Inflammatory macrophage treated with lipopolysaccharide for 4 hours (primary cell): ENCODE measurements at places on chromosomes 12 and 14.

DNA sequence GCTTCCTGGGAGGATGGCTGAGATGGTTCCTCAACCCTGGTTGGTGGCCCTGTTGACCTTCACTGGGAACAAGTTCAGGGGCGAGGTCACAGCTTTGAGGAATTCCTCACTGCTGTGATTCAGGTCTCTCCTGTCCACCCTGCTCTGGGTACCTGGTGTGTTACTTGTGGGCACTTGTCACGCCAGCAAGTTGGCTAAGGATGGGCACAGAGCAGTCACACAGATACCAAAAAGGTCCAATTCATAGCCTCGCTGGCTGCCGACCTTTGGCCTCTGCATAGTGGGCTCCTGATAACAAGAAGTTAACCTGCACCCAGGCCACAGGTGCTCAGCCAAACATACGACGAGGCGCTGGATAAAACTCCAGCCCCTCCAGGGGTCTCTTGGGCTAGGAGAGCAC is 11.2 kb downstream of the SDS start:
- no peak for DNase-seq

GRCh38 chr14:104392001-104392395 is 187.6 kb upstream of the C14orf180 start:
- DNase-seq = no peak

GRCh38 chr14:101499080-101499479 is 62.2 kb upstream of the DIO3 start:
- no peak for DNase-seq

DNA sequence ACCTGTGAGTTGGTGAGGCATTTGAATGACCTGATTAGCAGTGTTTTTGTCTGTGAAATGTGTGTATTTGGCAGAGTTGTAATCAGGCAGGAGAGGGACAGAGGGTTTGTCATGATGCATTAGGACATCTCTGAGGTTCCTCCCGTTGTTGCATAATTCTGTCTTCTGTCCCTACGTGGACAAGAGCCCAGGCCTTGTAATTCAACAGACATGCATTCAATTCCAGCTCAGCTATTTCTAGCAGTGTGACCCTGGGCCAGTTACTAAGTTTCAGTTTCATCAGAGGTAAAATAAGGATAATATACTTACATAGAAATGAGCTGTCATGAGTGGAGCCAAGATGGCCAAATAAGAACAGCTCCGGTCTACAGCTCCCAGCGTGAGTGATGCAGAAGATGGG is 208.6 kb downstream of the SLC38A4 start:
- DNase-seq = peak; percentile 27

- no peak for DNase-seq
These were observed 725.5 kb upstream of the FLRT2 start for GRCh38 chr14:84804468-84804867.

- DNase-seq = no peak
These were observed 87.9 kb upstream of the PTPRQ start for GRCh38 chr12:80356097-80356496.
